ENCODE measurements at places on chromosomes 13 and 19. TPM values are rescaled to one million over a fixed set of nuclear protein-coding genes. Genes with fewer than 3 reads are reported as not detected.

Gene PSPN
- total RNA-seq = 1.9 TPM

Gene FBN3
- total RNA-seq = not detected

Gene PHLDB3
- 7.5 TPM for total RNA-seq

Gene PRR22
- total RNA-seq = 1.3 TPM

Gene SHISA7
- total RNA-seq = not detected

Gene CDC42EP5
- total RNA-seq = 45.1 TPM

Gene PTGER1
- total RNA-seq = 0.41 TPM

Gene NRTN
- total RNA-seq = not detected

Gene PCDH17
- total RNA-seq = not detected

Gene ZGLP1
- total RNA-seq = 2.5 TPM

Gene TYROBP
- not detected for total RNA-seq

Gene S1PR5
- 1.9 TPM for total RNA-seq

Gene ZNF844
- total RNA-seq = 1.5 TPM

Gene FUT1
- 0.13 TPM for total RNA-seq

Gene GPR183
- not detected for total RNA-seq

Gene WASF3
- total RNA-seq = 32.2 TPM

Gene SWSAP1
- total RNA-seq = 1.7 TPM

Gene CYP2F1
- total RNA-seq = not detected

Gene ASPDH
- not detected for total RNA-seq

Gene ADGRE3
- not detected for total RNA-seq

Gene TINCR
- total RNA-seq = 0.11 TPM

Gene HCN2
- 2.8 TPM for total RNA-seq

Gene DENND1C
- total RNA-seq = not detected

Gene VMAC
- total RNA-seq = 2.4 TPM

Gene SLITRK6
- total RNA-seq = 1.7 TPM

Gene PIAS4
- total RNA-seq = 19.8 TPM
